ENCODE measurements at places on chromosomes 1 and 21.

DNA sequence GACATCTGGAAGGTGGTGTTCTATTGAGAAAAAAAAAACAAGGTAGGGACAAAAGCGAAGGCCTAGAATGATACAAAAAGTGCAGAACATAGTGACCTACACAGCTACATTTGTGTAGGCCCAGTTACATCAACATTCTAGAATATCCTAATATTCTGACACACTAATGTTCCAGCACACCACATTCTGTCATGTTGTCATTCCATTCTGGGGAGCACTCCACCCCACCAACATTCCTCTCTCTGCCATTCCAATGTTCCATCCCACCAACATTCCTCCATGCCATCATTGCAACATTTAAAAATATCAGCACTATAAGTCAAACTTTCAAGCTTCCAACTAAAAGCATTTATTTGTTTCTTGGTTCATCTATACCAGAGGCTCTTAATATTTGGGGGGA is 28.5 kb downstream of the COA7 start:
- DNase-seq = no peak

DNA sequence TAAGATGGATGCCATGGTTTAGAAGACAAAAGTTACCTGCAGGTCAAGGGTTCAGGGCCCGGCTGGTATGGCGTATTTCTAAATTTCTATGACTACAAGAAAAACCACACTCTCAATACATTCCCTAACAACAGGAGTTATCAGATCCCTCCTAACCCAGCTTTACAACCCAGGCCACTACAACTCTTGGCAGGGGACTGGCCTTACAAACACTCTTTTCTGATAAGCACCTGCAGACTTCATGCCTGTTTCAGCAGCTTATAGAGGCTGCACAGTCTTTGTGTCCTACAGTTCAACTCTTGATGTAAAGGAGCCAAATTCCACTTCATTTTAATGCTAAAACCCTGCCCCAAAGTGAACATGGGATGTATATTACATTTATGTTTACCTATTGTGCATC is 461.4 kb downstream of the SIPA1L2 start:
- no peak for DNase-seq

GRCh38 chr21:42233067-42233961 is 14.4 kb downstream of the ABCG1 start:
- peak; percentile 76 for DNase-seq

GRCh38 chr1:215794156-215794555 is 227.1 kb downstream of the KCTD3 start:
- DNase-seq = no peak

GRCh38 chr1:20095564-20096434 is 23.5 kb downstream of the PLA2G2D start:
- DNase-seq = no peak

DNA sequence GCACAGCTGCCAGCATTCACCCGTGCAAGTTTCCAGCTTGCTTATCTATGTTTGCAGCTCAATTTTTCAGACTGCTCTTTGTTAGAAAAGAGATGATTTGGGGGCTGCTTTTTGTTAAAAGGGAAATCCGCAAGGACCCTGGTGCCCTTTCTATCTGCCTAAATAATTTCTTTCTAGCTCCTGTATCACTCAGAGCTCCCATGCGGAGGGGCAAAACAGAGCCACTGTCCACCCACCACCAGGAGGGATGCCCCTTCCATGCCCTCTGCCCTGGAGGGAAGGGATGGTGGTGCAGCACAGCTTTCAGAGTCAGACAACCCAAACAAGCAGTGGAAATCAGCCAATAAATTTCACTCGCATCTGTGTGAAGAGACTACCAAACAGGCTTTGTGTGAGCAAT is 13.9 kb upstream of the SLC5A9 start:
- DNase-seq = no peak

- DNase-seq = no peak
Measured at GRCh38 chr1:72003092-72003491, 279.2 kb downstream of the NEGR1 start.

GRCh38 chr1:168031198-168031597 is 94.3 kb upstream of the MPC2 start:
- no peak for DNase-seq

GRCh38 chr1:192916021-192916420 is 107.2 kb downstream of the RGS2 start:
- no peak for DNase-seq

GRCh38 chr1:32761253-32761877 is 55.8 kb downstream of the YARS1 start:
- no peak for DNase-seq

DNA sequence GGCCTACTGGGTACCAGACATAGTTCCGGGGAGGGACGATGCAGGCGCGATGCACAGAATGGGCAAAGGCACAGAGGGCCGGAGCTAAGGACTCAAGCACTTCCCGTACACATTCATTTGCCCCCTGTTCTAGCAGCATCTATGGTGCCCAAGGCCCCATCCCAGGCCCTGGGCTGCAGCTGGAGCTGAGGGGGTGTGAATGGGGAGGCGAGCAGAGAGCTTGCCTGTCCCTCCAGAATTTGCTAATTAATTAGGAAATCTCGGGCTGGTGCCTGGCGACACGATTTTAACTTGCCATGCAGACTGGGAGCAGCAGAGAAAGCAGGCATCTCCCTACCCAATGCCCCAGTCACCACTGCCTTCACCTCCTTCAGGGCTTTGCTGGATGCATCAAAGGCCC is 35.9 kb downstream of the EPHA2 start:
- no peak for DNase-seq

- no peak for DNase-seq
Measured at GRCh38 chr1:64495878-64496277, 25.9 kb downstream of the CACHD1 start.

DNA sequence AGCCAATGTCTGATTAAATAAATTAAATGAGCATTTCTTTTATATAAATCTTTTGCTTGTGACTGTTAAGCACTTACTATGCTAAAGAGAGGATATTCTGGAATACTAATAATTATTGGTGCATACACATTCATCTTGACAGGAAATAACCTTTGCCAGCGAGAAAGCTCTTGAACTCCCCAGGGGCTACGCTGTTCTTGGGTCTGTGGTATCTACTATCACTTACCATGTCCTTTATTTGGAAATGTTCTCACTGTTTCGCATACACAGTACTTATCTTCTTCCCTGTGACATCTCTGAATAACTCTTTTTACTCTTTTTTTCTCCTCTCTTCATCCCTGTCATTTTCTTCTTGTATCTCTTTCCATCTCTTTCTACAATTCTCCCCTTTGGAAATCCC is 178.7 kb downstream of the GABPA start:
- DNase-seq = no peak

- no peak for DNase-seq
Measured at GRCh38 chr1:35656148-35656862, 15.0 kb upstream of the PSMB2 start.

- no peak for DNase-seq
Measured at GRCh38 chr1:91944087-91944486, 5.1 kb upstream of the BRDT start.

GRCh38 chr1:75727571-75727970 is 3.1 kb downstream of the ACADM start:
- DNase-seq = no peak

DNA sequence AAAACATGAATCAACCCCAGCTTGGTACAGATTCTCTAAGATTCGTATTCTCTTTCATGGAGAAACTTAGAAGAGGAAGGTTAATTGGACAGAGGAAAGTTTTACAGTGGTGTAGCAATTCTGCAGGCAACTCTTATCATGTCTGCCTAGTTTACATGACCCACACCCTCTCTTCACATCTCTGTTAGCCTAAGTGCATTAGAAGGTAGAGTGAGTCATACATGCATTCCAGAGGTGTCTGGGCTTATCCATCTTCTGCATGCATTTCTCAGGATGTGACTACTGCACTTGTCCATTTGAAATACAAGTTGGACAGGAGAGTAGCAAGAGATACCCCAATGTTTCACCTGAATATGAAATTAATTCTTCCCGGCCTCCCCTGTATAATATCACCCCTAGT is 578.4 kb upstream of the NCAM2 start:
- DNase-seq = no peak

DNA sequence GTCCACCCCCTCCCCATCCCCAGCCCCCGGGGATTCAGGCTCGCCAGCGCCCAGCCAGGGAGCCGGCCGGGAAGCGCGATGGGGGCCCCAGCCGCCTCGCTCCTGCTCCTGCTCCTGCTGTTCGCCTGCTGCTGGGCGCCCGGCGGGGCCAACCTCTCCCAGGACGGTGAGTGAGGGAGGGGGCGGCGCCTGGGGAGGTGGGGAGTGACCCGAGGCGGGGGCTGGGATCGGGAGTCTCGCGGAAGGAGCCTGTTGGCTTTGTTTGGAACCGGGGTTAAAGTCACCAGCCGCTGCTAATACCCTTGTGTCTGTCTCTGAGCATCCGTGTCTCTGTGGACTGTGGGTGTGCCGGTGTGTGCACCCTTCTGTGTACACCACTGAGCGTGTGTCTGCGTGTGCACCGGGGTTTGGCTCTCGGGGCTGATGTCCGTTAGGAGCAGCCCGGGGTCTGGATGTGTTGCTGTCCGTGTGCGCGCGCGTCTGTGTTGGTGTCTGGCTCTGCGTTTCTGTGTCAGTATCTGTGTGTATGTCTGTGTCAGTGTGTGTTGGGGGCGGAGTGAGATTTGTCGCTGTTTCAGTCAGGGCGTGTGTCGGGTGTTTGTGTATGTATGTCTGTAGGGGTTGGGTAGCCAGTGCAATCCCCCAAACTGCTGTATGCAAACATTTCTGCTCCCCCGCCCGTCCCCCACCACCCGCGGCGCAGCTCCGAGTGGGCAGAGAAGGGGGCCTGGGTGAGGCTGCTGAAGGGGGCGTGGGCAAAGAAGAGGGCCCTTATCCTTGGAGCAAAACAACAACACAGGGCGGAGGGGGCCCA is 480 bp downstream of the CADM3 start:
- no peak for DNase-seq

- no peak for DNase-seq
Measured at GRCh38 chr1:40799351-40799867, 15.8 kb downstream of the KCNQ4 start.

DNA sequence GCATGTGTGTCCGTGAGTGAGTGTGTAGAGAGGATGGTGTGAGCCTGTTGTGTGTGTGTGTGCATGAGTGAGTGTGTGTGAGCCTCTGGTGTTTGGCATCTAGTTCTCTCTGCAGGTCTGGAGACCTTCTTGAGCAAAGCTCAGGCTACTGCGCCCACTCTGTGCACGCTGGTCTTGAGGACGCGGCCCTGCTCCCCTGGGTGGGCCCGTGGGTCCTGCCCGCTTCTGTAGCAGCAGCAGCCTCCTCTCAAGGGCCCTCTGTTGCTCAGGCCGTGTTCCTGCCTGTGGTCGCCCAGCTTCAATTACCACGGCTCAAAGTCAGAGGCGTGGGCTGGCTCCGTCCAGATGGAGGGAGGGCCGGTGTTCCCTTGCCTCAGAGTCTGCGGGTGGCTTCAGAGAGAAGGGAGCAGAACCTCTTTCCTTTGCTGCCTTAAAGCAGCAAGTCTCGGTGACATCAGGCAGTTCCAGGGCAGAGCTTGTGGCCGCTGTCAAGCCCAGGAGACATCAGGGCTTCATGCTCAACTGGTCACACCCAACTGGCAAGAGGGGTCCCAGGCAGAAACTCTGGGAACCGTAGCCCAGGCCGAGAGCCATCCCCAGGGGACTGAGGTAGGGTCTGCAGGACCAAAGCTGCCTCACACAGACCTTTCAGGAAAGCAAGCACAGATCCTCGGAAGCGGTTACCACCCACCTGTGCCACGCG is 270.6 kb upstream of the VAMP3 start:
- no peak for DNase-seq

GRCh38 chr1:59071289-59071688 is 225.6 kb upstream of the FGGY start:
- DNase-seq = no peak

DNA sequence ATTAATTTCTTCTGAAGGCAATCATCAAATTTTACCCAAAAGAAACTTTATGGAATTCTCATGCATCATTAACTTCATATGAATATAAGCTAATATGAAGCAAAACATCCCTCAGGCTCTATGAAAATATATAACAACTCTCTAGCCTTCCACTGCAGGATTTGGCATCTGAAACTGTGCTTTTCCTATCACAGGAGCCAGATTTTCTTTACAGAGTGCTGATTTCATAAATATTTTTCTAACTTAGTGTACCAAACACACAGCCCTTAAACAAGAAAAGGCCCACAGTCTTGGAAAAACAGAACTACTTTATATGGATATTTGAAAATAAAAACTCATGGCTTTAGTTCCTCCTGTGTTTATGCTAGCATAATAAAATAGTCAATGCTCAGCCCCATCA is 559.5 kb upstream of the CHRM3 start:
- DNase-seq = no peak

DNA sequence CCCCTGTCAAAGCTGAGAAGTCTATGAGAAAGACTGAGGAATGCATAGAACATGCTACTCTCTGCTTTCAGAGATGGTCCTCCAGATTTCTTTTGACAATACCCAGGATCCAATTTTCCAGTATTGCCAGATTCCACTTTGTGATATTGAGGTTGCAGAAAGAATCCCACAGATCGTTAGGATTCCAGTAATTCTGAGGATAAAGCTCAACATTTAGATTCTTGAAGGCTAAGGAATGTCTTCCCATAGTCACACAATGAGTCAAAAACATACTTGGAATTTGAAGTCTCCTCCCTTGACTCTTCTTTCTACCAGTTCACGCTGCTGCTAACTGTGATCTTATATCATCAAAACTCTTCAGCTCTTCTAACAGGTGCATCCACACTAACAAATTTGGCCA is 57.1 kb downstream of the TNFSF18 start:
- DNase-seq = no peak

DNA sequence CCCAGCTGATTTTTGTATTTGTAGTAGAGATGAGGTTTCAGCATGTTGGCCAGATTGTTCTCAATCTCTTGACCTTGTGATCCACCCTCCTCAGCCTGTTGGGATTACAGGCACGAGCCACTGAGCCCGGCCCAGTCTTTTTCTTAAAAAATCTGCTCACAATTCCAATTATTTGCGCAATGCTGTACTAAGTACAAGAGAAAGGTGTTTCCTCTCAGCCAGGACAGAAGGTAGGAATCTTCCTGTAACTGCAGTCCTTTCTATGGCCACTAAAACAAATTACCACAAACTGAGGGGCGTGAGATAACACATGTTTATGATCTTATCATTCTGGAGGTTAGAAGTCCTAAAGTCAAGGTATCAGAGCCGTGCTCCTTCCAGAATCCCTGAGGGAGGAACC is 6.9 kb upstream of the CBR3 start:
- no peak for DNase-seq

DNA sequence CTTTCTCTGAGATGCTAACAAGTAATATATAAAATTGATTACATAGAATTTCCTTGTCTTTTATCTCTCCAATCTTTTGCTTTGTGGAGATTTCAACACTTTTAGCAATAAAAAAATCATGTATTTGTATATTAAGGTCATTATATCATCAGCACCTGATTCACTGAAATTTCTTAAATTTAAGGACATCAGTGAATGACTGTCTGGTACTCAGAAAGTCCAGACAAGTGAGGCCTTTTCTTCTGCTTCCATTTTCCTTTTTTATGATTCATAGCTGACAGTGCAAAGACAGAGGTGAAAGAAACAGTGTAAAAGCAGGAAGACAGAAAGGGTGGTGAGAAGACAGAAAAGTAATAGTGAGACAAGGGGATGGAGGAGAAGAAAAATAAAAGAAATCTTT is 54.6 kb downstream of the FASLG start:
- no peak for DNase-seq
